ENCODE measurements at places on chromosomes 16 and 17.

GRCh38 chr16:4060009-4060408, 56.2 kb downstream of the ADCY9 start:
- DNase-seq = no peak

GRCh38 chr17:31561469-31562375, 170.2 kb downstream of the RAB11FIP4 start:
- DNase-seq = no peak

- no peak for DNase-seq
Measured at GRCh38 chr17:75762513-75763268, 2.3 kb downstream of the GALK1 start.

DNA sequence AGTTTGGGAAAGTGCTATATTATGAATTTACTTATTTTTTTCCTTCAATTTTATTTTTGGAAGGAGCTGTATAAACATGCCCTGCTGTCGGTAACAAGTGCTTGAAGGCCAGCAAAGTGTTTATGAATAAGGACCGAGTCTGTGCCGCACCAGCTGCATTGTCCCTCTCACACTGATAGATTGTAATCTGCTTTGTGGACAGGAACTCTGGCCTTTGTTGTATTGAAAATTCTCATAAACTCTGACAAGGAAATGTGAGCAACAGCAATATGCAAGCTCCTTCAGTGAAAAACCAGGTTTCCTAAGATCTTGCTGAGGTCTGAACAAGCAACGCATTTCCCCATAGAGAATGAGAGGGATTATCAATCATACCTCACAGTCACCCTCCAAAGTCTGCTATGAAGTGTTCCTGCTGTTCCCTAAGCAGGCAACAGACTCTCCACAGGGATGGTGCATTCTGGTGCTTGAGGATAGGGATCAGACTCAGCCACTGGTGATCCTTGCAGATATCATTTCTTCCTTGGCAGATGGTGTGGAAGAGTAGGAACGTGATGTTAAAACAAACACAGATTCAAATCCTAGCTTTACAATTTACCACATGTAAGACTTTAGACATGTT, 109.6 kb downstream of the KCNJ2 start:
- no peak for DNase-seq

- no peak for DNase-seq
Measured at GRCh38 chr17:1561420-1562175, 994 bp downstream of the PITPNA start.

DNA sequence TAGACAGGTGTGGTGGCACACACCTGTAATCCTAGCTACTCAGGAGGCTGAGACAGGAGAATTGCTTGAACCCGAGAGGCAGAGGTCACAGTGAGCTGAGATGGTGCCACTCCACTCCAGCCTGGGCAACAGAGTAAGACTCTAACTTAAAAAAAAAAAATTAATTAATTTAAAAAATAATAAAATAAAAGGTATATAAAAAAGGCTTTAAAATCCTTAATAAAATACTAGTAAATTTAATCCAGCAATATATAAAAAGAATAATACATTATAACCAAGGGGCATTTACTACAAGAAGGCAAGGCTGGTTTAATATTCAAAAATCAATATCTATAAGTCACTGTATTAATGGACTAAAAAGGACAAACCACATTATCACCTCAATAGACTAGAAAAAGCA, 44.8 kb upstream of the MNT start:
- no peak for DNase-seq

Data from cortex of kidney (tissue), 1 donor.